ENCODE measurements at places on chromosomes 16 and 17.

DNA sequence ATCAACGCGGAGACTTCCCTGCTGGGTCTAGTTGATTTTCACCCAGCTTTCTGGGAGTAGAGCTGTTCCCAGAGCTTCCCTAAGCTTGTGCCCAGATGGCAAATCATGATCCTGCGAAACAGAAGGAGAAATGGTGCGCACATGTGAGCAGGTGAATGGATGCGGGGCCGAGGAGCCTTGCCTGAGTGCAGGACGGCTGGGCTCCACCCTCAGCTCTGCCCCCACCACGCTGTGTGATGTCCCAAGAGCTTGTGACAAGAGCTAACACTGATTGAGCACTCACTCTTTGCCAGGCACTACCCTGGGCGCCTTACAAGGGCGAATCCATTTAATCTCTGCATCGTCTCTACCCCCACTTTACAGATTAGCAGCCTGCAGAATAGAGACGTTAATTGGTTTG is 162.7 kb upstream of the RPL38 start:
- DNase-seq, result no peak
- no peaks in the 10 kb centered on the region for H3K36me3 ChIP-seq
- no peaks in the 10 kb centered on the region for H3K4me1 ChIP-seq
- no peak overlapping the region for H3K4me3 ChIP-seq

GRCh38 chr17:549177-550040 is 165.2 kb downstream of the VPS53 start:
- peaks cover 36% of the 10 kb centered on the region for H3K36me3 ChIP-seq
- peak; percentile 78 for DNase-seq
- peaks cover 16% of the 10 kb centered on the region for H3K4me1 ChIP-seq
- peak overlapping the region; percentile 82 for H3K27ac ChIP-seq
- no peak overlapping the region for H3K4me3 ChIP-seq

- H3K36me3 ChIP-seq, result no peaks in the 10 kb centered on the region
- peaks cover 13% of the 10 kb centered on the region for H3K4me1 ChIP-seq
- DNase-seq, result no peak
- peaks cover 6% of the 10 kb centered on the region for H3K27me3 ChIP-seq
- no peak overlapping the region for H3K4me3 ChIP-seq
Measured at GRCh38 chr17:74960570-74961342, 11.8 kb downstream of the HID1 start.

DNA sequence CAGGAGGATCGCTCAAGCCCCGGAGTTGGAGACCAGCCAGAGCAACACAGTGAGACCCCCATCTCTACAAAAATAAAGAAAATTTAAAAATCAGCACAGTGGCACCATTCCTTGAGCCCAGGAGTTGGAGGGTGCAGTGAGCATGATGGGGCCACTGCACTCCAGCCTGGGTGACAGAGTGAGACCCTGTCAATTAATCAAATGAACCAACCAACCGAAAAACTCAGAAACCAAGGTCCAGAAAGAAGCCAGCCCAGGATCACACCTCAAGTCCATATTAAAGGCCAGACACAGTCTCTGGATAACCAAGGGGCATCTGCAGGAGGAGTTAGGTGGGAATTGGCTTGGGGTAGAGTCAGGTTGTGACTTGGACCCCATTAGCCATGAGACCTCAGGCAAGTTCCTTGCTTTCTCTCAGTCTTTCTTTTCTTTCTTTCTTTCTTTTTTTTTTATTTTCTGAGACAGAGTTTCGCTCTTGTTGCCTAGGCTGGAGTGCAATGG is 2.4 kb downstream of the HSD17B1 start:
- H3K27ac ChIP-seq, result peak overlapping the region; percentile 95
- no peaks in the 10 kb centered on the region for H3K27me3 ChIP-seq
- H3K4me3 ChIP-seq, result peak overlapping the region; percentile 96
- H3K4me1 ChIP-seq, result peaks cover 23% of the 10 kb centered on the region
- DNase-seq, result no peak

- no peak overlapping the region for H3K4me3 ChIP-seq
- no peak overlapping the region for H3K27ac ChIP-seq
- no peaks in the 10 kb centered on the region for H3K36me3 ChIP-seq
- H3K27me3 ChIP-seq, result no peaks in the 10 kb centered on the region
Measured at GRCh38 chr17:39069114-39069756, 82.2 kb downstream of the PLXDC1 start.

DNA sequence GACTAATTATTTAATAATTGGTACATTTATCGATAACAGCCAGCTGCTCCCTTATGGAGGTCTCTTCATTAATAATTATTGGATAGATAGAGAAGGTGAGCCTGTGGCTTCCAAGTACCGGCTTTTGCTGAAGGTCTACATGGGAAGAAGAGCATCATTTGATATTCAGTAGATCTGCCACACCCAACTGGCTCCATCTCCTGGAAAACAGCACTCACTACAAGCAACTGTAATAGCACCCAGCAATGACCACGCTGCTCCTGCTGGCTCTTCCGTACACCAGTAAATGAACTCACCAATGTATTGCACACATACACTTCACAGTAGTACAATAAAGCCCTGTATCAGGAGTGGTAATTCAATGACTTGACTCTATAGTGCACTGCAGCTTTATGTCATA is 19.5 kb downstream of the MARVELD3 start:
- no peaks in the 10 kb centered on the region for H3K4me1 ChIP-seq
- H3K36me3 ChIP-seq, result peaks cover 27% of the 10 kb centered on the region
- H3K4me3 ChIP-seq, result no peak overlapping the region
- H3K27me3 ChIP-seq, result no peaks in the 10 kb centered on the region
- DNase-seq, result no peak

DNA sequence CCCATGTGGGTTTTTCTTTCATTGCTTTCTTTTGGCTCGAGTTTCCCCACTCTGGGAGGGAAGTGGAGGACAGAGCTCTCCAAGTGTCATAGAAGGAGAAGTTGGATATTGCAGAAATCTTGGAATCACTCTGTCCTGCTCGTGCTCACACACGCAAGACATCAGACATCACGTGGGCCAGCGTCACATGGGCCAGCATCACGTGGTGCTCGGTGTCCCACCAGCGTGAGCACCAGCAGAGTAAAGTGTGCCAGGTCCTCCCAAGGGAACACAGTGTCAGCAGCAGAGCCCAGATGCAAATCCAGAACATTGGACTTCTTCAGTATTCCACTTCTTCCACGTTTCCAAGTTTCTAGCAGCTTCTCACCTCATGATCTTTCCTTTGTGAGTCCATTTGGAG is 327.0 kb downstream of the FOXL1 start:
- H3K4me3 ChIP-seq, result no peak overlapping the region
- H3K4me1 ChIP-seq, result peaks cover 8% of the 10 kb centered on the region
- no peak overlapping the region for H3K27ac ChIP-seq
- H3K36me3 ChIP-seq, result no peaks in the 10 kb centered on the region
- peaks cover 28% of the 10 kb centered on the region for H3K27me3 ChIP-seq

- no peak overlapping the region for H3K27ac ChIP-seq
- H3K4me1 ChIP-seq, result peaks cover 5% of the 10 kb centered on the region
- no peaks in the 10 kb centered on the region for H3K36me3 ChIP-seq
Measured at GRCh38 chr16:14205666-14206065, 134.5 kb downstream of the MRTFB start.

GRCh38 chr17:64092113-64092512 is 37.8 kb downstream of the ERN1 start:
- no peak for DNase-seq
- H3K27me3 ChIP-seq, result no peaks in the 10 kb centered on the region
- no peak overlapping the region for H3K27ac ChIP-seq
- no peak overlapping the region for H3K4me3 ChIP-seq

DNA sequence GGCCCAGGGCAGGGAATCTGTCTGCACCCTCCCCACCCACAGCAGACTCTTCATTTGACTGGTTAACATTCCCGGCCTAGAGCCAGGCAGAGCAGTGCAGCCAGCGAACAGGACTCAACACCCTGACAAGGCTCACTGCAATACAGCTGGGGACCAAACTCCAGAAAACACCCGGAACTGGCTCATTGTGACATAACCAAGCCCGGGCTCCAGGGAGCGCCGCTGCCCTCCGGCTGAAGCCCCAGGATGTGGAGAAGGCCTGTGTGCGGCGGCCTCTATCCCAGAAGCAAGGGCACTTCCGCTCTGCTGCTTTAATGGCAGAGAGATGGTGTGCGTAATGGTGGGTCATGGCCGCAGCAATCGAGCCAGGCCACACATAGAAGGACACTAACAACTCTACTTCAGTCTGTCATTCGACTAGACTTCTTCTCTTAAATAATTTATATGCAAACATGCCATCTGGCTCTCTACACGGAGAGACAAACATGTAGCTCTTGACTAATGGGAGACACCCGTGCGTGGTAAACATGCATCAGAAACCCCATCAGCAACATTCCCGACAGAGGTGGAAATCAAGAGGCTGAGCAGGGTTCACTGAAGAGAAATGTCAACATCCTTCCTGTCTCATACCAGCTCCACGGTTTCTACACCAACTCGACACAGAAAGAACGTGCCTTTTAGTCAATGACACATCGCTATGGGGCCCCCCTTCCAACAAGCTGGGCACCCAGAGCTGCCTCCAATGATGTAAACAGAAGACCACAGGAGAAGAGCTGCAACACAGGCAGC is 18.0 kb downstream of the KLHDC4 start:
- H3K4me1 ChIP-seq, result no peaks in the 10 kb centered on the region
- no peak overlapping the region for H3K27ac ChIP-seq
- DNase-seq, result no peak

- no peak for DNase-seq
- no peaks in the 10 kb centered on the region for H3K4me1 ChIP-seq
- H3K36me3 ChIP-seq, result no peaks in the 10 kb centered on the region
- H3K27ac ChIP-seq, result no peak overlapping the region
Measured at GRCh38 chr17:13984956-13985355, 84.3 kb upstream of the COX10 start.

DNA sequence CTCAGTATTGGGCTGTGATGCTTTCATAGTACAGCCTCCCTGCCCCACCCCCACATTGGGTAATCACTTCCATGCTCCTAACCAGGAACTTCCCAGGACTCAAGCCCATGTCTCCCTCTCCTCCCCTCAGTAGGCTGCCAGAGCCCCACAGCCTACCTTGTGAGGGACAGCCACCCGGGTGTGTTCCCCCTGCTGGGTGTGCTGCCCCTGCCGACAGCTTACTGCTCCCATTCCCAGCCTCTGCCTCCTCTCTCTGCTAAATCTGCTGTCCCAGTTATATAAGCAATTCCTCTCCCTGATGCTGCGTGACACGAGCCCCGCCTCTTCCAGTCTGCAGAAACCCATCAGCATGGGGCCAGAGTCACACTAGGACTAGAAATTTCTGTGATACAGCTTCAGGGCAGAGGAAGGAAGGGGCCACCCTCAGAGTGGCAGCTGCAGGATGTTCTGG is at the start of gene RSKR:
Gene RSKR, minus strand, starts transcription at position 255 of the 451 bp plus-strand sequence. Its CDS starts 24 bp downstream, at position 231.
- no peaks in the 10 kb centered on the region for H3K27me3 ChIP-seq
- no peak within 1 kb of the TSS for H3K4me3 ChIP-seq
- no peak within 1 kb of the TSS for H3K27ac ChIP-seq
- H3K36me3 ChIP-seq, result peaks cover 75% of the 10 kb centered on the region
- H3K4me1 ChIP-seq, result no peaks in the 10 kb centered on the region

DNA sequence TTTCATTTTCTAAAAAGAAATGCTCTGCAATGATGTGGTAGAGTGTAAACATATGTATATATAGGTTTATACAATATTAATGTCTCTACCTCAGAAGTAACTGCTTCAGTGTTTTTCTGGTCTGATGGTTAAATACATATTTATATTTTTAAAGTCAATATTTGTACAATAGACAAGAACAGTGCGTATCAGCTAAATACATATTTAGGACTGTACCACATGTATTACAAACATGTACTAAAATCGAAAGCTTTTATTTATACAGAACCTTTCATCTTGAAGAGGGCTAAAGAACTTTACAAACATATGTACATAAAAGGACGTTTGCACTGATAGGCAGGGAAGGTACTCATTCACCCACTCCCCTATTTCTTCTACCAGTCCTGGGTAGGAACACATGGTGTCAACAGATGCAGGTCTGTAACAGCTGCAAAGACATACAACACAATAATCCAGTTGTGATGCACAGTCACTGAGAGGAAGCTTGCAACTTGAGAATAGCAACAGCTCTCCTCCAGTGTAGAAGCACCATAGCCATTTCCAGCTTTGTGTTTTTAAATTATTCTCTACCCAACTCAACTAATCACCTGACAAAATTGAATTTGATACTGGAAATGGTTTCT is 206.9 kb upstream of the C17orf78 start:
- no peaks in the 10 kb centered on the region for H3K27me3 ChIP-seq
- no peak overlapping the region for H3K27ac ChIP-seq
- peaks cover 2% of the 10 kb centered on the region for H3K36me3 ChIP-seq
- peak; percentile 61 for DNase-seq
- no peak overlapping the region for H3K4me3 ChIP-seq
- no peaks in the 10 kb centered on the region for H3K4me1 ChIP-seq

DNA sequence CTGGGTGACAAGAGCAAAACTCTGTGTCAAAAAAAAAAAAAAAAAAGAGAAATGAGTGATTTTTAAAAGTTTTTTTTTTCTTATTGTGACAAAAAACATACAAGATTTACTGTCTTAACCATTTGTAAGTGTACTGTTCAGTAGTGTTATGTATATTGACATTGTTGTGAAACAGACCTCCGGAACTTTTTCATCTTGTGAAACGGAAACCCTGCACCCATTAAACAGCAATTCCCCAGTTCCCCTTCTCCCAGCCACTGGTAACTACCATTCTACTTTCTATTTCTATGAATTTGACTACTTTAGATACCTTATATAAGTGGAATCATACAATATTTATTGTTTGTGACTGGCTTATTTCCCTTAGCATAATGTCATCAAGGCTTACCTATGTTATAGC is 18.7 kb downstream of the DUS2 start:
- H3K27ac ChIP-seq, result no peak overlapping the region
- peaks cover 2% of the 10 kb centered on the region for H3K4me1 ChIP-seq
- no peaks in the 10 kb centered on the region for H3K27me3 ChIP-seq
- no peak for DNase-seq
- peaks cover 20% of the 10 kb centered on the region for H3K36me3 ChIP-seq
- no peak overlapping the region for H3K4me3 ChIP-seq

DNA sequence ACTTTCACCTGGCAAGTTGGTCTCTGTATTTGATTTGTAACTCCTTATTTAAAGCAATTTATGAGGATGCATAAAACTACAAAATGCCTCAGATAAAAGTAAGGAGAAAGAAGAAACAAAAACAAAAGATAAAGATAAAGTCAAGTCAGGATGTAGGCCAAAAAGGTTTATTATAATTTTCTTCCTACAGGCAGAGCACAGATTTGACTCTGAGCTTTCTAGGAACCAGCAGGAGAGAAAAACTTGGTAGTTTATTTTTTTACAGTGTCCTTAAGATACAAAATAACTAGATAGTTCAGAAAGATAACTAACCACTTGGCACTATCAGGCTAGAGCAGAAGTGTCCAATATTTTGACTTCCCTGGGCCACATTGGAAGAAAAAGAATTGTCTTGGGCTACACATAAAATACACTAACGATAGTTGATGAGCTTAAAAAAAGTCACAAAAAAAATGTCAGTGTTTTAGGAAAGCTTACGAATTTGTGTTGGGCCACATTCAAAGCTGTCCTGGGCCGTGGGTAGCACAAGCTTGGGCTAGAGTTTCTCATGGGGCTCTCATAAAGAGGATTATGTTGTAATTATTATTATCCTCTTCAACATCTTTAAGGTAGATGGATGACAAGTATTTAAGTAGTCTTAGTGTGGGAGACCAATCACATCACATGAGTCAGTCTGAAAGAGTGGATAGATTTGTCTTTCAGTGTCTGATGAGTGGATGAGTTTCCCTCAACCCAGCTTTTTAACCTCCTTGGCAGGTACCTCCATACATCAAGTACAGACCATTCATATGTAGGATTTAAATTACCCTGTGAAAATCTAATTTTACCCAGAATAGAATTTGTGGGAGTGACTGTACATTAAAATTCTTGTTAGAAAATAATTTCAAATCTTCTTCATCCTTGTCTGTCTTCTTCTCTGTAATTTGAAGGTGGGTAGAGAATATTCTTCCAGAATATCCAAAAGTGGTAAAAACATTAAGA is 17.0 kb downstream of the PAFAH1B1 start:
- H3K4me3 ChIP-seq, result no peak overlapping the region
- H3K36me3 ChIP-seq, result no peaks in the 10 kb centered on the region
- H3K27me3 ChIP-seq, result no peaks in the 10 kb centered on the region
- peaks cover 4% of the 10 kb centered on the region for H3K4me1 ChIP-seq
- H3K27ac ChIP-seq, result no peak overlapping the region

Data from muscle of leg (tissue), 16 donors.